A172 (cell line): ENCODE measurements at places on chromosomes 16 and 17. TPM values are rescaled to one million over a fixed set of nuclear protein-coding genes. Genes with fewer than 3 reads are reported as not detected.

The FA2H gene
- 0.03 TPM in 1 of 2 replicates, not detected in the other for total RNA-seq

The STX1B gene
- 0.26 and 3.5 TPM in 2 replicates for total RNA-seq

The OTOP2 gene
- not detected in 2 replicates for total RNA-seq

The ZNF469 gene
- total RNA-seq, result 0.55 and 0.91 TPM in 2 replicates

The RGS11 gene
- 0.07 TPM in 1 of 2 replicates, not detected in the other for total RNA-seq

The UNC13D gene
- total RNA-seq, result 138 and 372 TPM in 2 replicates
